ENCODE measurements at places on chromosomes 5 and 9.

DNA sequence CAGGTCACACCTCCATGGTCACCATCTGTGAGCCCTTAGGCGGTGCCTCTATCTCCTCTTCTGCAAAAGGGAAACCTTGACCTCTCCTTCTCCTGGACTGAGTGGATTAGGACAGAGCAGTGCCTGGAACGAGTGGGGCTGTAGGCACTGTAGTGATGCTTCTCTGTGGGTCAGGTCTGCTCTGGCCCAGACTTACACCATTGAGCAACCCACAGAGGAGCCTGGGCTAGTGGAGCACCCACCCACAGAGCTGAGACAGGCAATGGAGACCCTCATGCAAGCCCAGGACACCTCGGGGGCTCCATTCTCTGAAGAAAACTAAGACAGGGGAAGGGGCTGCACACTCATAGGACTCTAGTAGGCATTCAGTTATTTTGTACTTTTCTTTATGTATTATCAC is 400.6 kb downstream of the GADD45G start:
- no peak for DNase-seq

GRCh38 chr5:23072179-23072578 is 219.0 kb upstream of the CDH12 start:
- no peak for DNase-seq

DNA sequence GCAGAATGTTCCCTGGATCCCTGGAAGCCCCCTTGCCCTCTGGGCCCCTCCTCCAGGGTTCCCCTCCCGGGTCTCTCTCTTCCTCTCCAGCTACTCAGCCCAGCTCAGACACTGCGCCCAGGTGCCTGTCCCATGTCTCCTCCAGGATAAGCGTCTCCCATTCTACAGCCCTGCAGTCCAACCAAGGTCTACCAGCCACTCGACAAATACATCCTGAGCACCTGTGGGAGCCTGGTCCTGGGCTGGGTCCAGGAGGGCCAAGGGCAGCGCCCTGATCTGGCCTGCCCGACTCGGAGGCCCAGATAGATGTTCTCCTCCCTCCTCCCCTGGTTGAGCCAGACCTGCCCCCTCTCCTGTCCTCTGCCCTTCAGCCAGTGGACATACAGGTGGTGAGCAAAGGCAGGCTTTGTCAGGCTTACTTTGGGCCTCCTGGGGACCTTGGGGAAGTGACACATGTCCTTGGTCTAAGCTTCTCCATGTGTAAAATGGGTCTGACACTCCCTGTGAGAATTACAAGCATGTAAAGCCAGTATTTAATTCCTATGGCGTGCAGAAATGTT is 1.4 kb downstream of the FLT4 start:
- no peak for DNase-seq

DNA sequence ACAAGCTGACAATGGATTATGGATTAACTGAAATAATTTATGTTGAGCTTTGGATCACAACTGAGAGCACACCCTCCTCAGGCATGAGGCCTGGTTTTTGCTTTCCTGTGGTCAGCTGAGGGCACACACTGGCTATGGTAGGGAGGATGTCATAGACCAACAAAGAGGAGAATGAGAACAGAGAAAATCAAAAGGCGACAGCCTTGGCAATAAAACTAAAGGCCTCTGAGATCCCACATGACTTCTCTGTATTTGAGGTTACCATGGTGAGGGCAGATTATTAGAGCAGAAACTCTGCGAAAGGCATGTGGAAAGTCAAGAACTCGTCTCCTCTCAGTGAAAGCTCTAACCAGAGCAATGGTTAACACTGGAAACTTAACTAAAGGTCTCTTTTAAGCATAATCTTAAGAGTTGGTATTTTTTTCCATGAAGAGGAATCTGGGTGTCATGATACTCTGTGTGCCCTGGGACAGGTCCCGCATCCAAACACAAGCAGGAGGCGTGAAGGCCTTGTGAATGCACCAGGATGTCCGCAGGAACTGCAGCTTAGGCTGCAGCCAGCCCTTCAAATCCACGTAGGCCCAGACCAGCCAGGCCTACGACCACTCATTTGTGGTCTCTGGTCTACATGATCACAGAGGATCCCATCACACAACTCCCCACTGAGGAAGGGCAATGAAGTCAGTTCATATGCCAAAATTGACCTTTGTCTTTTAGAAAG is 12.4 kb upstream of the MEIKIN start:
- DNase-seq, result no peak

GRCh38 chr5:135445306-135445985 is 1.7 kb downstream of the DCANP1 start:
- no peak for DNase-seq

DNA sequence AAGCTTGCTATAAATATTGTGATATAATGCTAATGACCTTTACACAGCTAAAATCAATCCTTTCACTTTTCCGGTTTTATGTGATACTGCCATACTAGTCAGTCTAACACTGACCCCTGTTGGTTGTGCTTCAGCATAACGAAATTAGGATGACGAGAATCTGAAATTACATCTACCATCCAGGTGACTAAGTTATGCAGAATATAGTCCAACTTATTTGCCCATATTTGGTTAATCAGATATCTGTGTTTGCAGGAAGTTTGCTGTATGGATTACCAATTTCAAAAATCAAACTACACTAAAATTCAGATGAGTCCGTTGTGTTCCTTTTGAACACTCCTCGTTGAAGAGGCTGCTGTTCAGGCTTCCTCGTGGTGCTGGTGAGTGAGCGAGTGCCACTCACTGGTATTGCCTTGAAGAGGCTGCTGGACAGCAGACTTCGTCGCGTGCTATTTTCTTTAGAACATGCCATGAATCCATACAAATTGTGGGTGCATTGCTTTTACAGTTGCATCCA is 32.5 kb downstream of the TENT4A start:
- DNase-seq, result no peak

DNA sequence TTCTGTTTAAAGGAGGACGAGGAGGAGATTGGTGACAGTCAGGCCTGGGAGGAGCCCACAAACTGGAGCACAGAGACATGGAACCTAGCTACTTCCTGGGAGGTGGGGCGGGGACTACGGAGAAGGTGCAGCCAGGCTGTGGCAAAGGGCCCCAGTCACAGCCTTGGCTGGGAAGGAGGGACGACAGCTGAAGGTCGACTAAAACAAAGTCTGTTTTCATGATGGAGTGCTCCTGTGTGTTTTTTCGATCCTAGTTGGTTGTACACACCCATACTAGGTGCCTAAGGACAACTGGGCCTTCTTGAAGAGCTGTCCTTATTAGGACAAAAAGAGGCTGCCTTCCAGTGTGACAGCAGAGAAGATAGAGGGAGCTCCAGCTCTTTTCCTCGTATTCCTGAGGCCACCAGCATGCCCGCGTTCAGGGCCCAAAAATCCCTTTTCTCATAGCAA is 2.9 kb downstream of the CCDC107 start:
- DNase-seq, result no peak

GRCh38 chr5:103473725-103474124 is 88.9 kb downstream of the NUDT12 start:
- DNase-seq, result no peak

DNA sequence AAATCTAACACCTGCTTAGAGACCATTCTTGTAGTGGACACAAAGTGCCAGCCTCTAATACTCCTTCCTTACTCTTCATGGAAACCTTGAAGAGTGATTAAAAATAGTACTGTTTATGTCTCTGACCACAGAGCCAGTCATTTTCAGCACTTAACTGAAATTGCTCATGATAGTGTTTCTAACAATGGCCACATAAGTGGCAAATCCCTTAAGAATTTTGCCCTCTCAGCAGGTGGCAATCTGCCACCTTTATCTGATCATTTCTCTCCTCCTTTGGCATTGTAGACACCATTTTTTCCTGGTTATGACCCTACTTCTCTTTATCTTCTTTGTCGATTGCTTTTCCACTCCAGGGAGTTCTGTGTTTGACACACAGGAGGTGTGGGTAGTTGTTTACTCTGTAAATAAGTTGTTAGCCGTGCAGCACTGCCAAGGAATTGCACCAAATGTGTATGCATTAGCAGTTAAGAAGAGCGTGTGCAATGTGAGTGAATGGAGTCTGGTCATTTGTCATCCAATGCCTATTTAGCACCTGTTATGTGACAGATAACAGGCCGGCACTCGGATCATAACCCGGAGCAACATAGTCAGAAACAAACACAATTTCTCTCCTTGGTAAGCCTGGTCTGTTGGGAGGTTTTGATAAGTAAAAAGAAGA is 36.8 kb upstream of the STARD4 start:
- DNase-seq, result no peak

DNA sequence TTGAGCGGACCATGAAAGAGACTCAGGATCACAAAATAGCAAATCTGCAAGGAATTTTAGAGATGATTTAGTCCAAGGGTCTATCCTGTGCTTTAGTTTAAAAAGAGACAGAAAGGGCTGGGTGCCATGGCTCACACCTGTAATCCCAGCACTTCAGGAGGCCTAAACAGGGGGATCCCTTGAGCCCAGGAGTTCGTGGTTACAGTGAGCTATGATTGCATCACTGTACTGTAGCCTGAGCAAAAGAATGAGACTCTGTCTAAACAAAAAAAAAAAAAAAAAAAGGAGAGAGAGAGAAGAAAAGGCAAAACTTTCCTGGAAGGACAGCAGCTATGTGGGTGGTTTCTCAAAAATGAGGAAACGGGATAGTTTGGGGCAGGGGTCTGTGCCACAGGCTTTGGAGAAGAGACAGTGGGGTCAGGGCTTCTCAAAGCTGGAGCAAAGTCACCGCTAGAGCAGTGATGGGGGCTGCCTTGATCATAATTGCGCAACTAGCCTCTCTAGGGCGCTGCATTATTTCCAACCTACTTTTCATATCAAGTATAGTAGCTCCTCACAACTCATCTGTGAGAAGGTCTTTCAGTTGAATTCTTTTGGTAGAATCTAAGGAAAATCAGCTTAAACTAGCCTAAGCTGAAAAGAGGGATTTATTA is 8.5 kb upstream of the ANKH start:
- no peak for DNase-seq

Measured in T1000 (cell line).